ENCODE measurements at places on chromosomes 5 and 9.

- DNase-seq: no peak
These were observed 106.4 kb upstream of the ASTN2 start for GRCh38 chr9:117521293-117521692.

- no peak for DNase-seq
These were observed 21.3 kb downstream of the NAIF1 start for GRCh38 chr9:128045831-128046230.

DNA sequence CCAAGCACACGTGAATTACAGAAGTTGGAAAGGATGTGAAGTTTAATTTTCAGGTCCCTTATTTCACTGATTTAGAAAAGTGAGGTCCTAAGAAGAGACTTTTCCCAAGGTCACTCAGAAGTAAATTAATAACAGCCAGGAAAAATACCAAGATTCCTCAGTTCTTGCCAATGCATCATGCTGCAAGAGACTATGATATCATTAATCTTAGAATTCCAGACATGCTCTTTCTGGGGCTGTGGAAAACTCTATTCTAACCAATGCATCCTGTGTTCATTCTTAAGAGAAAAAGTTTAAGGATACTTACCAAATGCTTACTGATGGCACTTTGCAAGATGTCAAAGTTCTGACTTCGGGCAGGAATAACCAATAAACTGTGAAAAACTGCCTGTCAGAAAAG, 42.8 kb downstream of the TEX10 start:
- DNase-seq: no peak

- no peak for DNase-seq
These were observed 42.1 kb downstream of the WDR41 start for GRCh38 chr5:77449981-77450380.

DNA sequence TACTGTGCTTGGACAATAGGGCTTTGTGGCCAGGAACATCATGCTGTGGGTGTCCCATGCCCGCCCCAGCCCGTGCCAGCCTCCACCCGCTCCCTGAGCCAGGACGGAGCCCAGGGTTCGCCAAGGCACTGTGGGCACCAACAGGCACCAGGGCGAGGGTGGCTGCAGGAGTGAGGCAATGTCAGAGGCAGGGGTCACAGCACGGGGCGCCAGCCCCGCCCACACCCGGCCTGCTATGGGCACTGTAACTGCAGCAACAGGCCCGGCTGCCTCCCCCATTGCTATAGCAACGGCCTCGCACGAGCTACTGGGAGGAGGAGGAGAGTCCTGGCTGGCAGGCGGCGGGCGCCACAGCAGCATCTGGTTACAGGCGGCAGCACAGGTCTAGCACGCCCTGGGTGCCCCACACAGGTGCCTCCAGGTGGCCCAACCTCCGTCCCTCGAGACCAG, 2.5 kb downstream of the ABCA2 start:
- no peak for DNase-seq

DNA sequence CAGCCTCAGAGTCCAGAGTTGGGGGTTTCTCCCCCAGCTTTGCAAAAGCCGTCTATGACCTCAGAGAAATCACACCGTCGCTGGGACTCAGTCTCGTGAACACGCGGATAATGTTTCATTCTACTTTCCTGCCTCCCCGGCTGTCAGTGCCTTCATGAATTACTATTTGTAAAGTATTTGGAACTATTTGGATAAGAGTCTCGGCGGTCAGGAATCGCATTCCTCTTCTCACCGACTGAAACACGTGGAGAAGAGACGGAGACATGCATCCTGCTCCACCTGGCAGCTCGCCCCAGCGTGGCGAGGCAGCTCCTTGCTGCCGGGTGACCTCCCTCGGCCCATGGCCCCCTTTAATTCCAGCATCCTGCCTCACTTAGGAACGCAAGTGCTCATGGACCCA, 23.9 kb downstream of the IRX2 start:
- no peak for DNase-seq

- DNase-seq: no peak
These were observed 6.9 kb downstream of the TRIM41 start for GRCh38 chr5:181229996-181230395.

- DNase-seq: no peak
These were observed 210.1 kb downstream of the GOLPH3 start for GRCh38 chr5:31964007-31964360.

All from stimulated activated CD8-positive, alpha-beta memory T cell treated with anti-CD3 and anti-CD28 coated beads, Interleukin-2, amount 100 ng/mL, for 1 hour (primary cell).